ENCODE measurements at places on chromosomes 7 and 10.

- no peak for DNase-seq
Observed at GRCh38 chr10:58555170-58555929, 42.7 kb downstream of the BICC1 start.

- no peak for DNase-seq
Observed at GRCh38 chr10:98825741-98826140, 379.0 kb upstream of the HPS1 start.

GRCh38 chr10:128377988-128378387, 251.8 kb upstream of the MKI67 start:
- no peak for DNase-seq

DNA sequence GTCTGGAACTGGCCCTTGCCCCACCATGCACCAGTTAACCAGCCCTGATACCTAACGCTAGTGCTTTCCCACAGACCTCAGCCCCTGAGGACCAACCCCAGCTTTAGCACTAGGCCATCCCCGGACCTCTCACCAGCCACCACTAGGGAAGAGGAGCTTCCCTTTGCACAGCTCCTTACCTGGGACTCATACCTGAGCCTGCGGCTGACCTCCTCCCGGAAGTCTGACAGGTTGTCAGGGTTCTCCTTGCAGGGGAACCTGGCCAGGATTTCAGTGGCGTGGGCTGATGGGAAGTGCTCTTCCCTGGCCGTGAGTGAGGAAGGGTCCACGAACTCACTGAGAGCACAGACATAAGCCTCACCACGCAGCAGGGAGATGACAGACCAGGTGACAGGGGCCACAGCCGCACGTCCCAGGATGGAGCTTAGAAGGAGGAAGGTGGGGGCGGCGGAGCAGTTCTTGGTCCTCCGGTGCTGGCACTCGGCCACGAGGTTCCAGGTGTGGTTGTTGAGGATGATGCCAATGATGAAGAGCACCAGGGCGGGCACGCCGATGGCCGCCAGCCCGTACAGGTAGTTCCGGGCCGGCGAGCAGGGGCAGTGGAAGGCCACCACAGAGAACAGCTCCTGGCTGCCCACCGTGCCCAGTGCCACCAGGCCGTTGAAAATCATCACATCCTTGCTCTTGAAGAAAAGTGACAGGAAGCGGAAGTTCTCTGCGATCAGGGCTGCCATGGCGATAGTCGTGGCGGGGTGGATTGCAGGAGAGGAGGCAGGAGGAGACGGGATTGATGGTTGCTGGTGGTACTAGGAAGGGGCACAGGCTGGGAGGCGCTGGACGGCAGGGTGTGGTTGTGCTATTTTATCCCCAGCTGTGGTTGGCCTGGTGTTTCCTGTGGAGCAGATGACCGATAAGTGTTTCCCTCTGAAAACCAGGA, 2.7 kb downstream of the CALHM2 start:
- no peak for DNase-seq

DNA sequence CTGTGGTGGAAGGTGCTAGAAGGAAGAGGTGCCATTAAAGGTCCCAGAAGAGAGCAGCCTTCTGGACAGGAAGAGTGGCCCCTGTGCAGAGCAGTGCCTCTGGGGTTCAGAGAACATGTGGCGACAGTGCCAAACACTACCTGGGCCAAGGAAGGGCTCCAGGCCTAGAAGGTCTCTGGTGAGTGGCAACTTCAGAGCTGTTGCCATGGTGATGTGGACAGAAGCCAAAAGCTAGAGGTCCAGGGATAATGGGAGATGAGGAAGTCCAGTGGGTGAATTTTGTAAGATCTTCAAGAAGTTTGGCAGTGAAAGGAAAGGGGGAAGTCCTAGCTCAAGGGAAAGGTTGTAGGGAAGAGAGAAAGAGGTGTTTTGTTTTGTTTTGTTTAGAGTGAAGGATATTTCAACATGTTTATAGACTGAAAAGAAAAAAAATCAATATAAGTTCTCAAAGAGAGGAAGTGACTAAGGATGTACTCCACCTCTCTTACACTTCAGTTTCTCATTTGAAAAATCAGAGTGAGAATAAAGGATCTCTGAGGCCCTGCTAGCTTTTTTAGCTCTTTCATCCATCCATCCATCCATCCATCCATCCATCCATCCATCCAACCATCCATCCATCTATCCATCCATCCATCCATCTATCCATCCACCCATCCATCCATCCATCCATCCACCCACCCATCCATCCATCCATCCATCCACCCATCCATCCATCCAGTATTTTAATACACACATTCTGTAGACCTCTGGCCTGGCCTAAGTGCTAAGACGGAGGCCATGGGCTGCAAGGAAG, 77.1 kb upstream of the DUSP5 start:
- no peak for DNase-seq

GRCh38 chr7:54664235-54665228, 94.5 kb downstream of the SEC61G start:
- DNase-seq, result no peak

GRCh38 chr10:49112851-49113250, 2.5 kb downstream of the VSTM4 start:
- DNase-seq, result no peak

DNA sequence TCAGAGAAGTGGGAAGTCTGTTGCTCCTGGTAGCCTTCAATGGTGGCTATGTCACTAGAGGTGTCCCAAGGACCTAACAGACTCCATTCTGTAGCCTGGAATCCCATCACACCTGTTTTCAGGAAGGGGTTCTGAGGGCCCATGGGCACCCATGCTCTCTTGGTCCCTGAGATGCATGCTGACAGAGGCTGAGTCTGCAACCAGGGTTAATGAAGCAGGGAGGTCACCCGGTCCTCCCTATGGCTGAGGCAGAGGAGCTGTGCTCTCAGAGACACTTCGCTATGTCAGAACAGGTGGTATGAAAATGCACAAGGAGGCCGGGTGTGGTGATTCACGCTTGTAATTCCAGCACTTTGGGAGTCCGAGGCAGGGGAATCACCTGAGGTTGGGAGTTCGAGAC, 452.1 kb downstream of the TCERG1L start:
- no peak for DNase-seq

- DNase-seq, result no peak
Observed at GRCh38 chr7:26657206-26657641, 207.2 kb downstream of the SKAP2 start.

GRCh38 chr10:84845628-84846261, 517.4 kb downstream of the CCSER2 start:
- DNase-seq, result no peak

GRCh38 chr7:12549106-12549505, 21.4 kb upstream of the SCIN start:
- no peak for DNase-seq

- no peak for DNase-seq
Observed at GRCh38 chr10:114626841-114627240, 31.2 kb downstream of the ABLIM1 start.

- DNase-seq, result no peak
Observed at GRCh38 chr7:18873734-18874336, 243.6 kb downstream of the TWIST1 start.

DNA sequence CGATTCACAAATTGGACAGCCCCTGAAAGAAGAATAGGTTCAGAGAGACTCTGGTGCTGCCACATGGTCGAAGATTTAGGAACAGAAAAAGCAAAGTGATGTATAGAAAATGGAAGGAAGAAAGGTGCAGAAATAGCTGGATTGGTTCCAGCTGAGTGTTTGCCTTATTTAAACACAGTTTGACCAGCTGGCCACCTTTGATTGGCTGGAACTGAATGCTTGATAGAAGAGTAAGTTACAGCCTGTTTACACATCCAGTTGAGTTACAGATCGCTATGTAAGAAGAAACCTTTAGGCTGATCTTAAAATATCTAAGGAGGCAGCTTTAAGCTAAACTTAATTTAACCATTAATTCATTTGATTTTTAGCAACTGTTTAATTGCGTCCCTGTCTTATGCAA, 40.3 kb upstream of the KAT6B start:
- no peak for DNase-seq

- no peak for DNase-seq
Observed at GRCh38 chr7:158074896-158075632, 512.6 kb downstream of the PTPRN2 start.

DNA sequence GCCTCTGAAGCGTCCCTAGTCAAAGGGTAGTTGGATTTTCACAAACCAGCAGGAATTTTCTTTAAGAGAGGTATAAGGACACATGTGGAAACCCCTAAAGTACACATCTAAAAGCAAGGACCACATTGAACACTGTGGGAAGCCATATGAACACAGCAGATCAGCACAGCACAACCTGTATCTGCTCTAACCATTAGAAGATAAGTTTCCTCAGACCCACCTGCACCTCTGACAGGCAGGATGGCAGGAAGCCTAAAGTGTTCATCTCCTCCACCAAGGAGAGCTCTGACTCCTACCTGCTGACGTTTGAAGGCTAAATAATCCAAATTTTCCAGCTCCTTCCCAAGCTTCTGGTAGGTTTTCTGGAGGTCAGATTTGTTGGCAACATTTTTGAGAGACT, 174.4 kb downstream of the CTNNA3 start:
- DNase-seq, result no peak

GRCh38 chr7:81210137-81211064, 291.6 kb upstream of the SEMA3C start:
- DNase-seq, result no peak

DNA sequence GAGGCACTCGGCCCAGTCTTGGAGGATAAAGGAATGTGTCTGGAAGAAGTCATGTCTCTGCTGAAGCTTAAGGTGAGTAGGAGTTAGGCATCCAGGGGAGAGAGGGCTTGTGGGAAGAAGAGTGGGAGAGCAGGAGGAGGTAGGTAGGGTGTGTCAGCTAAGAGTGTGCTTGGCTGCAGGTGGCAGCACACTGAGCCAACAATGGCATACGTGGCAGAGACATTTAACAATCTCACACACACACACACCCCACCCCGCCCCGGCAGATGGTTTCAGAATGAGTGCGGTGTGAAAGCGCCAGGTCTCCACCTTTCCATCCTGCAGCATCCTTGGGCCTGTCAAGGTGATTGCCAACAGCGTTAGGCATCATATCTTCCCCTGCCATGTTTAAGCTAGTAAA, 11.2 kb upstream of the ARPC1A start:
- DNase-seq, result no peak

DNA sequence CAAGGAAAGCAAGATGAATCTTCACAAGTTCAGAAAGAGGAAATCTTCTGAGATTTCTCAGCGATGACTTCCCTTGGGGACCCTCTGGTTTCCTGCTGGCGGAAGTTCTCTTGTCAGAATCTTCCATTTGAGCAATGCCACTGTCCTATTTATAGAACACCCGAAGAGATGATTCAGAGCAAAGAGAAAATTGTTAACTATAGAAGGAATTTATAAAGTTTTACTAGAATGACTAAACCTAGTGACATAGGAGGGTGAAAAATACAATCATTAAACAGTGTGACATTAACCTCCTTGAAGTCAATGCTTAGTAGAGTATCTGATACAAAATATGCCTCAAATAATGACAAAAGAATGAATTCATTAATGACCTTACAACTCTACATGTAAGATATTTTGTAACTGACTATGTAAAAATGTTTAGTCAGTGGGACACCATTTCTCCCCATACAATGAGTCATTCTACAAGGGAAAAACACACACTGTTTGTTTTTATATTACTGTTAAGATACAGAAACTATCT, 206.5 kb upstream of the CNTNAP2 start:
- DNase-seq, result peak; percentile 16

DNA sequence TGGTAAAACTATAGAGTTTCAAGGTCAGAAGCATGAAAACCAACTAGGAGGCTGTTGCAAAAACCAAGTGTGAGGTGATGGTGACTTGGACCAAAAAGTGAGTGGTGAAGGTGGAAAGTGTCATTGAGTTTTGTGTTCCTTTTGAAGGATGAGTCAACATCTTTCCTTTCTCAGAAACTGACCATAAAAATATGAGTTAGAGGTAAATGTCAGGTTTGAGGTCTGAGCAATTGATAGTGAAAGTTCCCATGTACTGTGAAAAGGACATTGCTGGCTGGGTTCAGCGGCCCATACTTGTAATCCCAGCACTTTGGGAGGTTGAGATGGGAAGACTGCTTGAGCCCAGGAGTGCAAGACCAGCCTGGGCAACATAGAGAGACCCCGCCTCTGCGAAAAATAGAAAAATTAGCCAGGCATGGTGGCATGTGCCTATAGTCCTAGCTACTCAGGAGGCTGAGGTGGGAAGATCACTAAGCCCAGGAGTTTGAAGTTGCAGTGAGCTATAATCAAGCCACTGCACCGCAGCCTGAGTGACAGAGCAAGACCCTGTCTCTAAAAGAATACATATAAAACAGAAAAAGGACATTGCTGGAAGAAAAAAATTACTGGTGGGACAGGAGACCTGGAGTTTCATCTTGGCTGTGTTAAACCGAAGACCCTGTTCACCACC, 89.3 kb upstream of the ARID5B start:
- DNase-seq, result no peak

DNA sequence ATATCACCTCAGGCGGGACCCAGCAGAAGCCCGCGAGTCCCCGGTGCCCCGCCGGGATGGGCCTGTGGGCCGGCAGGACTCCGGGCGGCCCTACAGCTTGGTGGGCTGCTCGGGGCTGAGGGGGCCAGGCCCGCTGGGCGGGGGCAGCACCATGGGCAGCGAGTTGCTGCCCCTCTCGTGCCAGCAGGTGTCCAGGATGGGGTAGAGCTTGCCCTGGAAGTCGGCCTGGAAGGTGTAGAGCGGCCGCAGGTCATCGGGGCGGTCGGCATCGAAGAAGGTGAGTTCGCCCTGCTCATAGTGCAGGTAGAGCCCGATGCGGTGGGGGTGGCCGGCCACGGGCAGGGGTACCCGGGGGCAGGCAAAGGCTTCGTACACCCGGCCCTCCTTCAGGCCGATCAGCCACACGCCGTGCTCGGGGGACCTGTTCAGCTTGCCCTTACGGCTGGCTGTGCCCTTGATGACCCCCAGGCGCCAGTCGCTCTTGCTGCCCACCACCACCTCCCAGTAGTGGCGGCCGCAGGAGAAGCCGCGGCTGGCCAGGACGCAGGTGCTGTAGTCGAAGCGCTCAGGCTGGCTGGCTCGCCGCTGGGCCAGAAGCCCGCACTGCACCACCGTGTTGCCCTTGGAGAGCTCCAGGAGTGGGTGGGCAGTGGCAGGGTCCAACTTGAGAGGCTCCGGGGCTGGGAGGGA, 4.3 kb upstream of the NSUN5 start:
- no peak for DNase-seq

DNA sequence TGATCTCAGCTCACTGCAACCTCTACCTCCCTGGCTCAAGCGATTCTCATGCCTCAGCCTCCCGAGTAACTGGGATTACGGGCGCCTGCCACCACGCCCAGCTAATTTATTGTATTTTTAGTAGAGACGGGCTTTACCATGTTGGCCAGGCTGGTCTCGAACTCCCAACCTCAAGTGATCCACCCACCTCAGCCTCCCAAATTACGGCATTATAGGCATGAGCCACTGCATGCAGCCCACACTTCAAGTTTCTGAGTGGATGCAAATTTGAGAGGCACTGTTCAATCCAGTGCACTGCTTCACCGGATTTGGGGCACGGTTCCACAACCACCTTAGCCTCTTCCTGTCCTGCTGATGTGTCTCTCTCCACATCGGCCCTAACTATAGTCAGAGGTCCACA, 16.5 kb downstream of the CNPY1 start:
- DNase-seq, result no peak
